ENCODE measurements at places on chromosomes 11 and 22.
A peak's percentile ranks its signal among the peaks of the same experiment; 100 is the strongest.

GRCh38 chr22:30292069-30292970 lies 3.0 kb upstream of the CASTOR1 start:
- DNase-seq, result no peak

GRCh38 chr22:50270666-50271394 lies 650 bp upstream of the MAPK11 start:
- DNase-seq, result peak; percentile 80

DNA sequence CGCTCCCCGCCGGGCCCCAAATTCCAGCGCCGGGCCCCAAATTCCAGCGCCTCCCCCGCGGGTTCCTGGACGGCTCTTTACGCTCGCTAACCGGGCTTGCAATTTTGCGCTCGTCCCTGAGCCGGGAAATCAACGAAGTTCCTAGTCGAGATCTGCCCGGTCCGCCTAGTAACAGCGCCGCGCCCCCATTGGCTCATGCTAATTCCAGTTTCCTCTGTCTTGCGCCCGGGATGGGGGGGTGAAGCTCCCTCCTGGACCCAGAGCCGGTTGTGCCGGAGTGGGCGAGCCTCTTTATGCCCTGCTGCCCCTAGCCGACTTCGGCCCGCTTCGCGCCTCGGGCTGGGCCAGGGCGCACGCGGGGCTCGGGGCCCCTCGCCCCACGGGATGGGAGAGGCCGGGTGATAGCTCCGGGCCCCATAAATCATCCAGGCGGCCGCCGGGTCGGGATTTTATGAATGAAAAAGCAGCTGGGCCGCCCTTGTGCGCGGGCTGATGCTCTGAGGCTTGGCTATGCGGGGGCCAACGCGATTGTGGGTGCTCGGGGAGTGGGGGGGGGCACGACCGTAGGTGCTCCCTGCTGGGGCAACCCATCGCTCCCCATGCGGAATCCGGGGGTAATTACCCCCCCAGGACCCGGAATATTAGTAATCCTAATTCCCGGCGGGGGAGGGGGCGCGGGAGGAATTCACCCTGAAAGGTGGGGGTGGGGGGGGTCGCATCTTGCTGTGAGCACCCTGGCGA lies 1.8 kb upstream of the CCND1 start:
- DNase-seq, result peak; percentile 96

GRCh38 chr11:10454878-10455631 lies at the start of gene AMPD3:
Gene AMPD3 (plus strand): TSS chr11:10455264. CDS start chr11:10461520, 6,256 bp downstream.
- peak; percentile 45 for DNase-seq

DNA sequence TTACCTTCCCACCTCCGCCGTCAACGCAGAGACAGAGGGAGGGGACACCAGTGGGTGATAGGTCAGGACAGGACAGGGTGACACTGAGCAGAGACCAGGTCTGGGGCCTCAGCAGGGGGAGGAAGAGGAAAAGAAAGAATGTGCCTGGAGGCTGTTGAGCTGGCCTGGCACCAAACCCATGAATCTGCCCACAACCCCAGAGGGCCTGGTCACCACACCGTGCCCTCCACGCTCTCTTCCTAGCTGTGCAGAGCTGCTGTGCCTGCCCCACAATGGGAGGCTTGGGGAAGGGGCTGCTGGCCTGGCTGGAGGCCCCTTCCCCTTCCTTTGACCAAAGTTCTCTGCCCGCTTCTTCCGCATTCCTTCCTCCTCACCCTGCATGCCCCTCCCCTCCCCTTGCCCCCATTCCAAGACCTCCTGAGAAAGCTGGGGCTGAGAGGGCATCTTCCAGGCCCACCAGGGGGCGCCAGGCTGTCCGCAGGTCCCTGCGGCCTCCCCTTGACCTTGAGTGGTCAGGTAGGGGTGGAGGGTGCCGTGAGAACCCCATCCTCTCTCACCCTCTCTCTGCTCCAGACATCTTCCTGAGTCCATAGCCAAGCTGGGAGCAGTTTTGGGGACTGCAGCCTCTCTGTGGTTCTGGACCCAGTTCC lies 11.0 kb upstream of the CACNA1I start:
- DNase-seq, result no peak

GRCh38 chr11:107928767-107929507 lies 689 bp downstream of the RAB39A start:
- no peak for DNase-seq

DNA sequence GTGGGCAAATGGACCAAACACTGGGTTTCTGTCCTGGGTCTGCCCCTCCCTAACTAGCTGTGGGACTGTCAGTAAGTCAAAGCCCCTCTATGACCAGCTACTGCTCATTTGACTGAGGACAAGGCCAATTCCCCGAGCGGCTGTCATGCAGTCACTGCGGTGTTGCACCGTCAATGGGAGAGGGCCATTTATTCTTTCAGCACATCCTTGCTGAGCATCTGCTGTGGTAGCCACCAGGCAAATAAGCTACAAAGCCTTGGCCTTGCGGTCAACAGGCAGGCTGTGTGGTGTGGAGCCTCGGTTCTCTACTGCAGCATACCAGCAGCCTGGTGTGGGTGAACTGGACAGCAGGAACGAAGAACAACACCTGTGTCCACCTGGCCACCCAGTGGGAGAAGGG lies 25.8 kb upstream of the SERPIND1 start:
- DNase-seq, result no peak

GRCh38 chr11:36403661-36404060 lies 106.4 kb downstream of the TRAF6 start:
- DNase-seq, result no peak

GRCh38 chr22:38141217-38141973 lies 30.9 kb upstream of the BAIAP2L2 start:
- no peak for DNase-seq

DNA sequence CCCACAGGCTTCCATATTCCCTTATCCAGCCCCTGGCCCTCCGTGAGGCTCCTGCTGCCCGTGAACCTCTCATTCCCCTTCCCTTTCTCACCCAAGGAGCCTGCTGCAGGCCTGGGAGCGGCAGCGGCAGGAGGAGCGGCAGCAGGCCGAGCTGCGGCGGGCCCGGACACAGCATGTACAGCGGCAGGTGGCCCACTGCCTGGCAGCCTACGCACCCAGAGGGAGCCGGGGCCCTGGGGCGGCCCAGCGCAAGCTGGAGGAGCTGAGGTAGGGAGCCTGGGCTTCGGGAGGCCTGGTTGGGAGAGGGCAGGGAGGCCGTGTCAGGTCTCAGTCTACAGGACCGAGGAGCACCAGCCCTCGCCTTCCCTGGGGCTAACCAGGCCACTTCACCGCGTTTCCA lies 8.1 kb upstream of the SART1 start:
- DNase-seq, result no peak

DNA sequence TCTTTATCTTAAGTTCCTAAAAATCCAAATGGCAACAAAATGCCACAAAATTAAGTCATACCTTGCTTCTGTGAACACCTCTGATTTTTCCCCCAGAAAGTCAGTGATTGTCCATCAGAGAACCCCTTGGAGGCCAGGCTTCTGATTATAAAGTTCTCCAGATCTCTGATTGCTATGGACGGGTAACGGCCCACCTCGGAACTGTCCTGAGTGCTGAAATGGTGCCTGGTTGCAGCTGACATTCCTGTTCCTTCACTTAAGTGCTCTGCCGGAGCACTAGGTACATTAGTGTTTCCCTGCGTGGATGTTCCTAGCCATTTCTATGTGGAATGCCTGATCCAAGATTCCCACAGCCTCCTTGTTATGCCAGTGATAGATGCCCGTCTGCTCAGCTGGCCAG lies 85.0 kb downstream of the CHST1 start:
- DNase-seq, result no peak

DNA sequence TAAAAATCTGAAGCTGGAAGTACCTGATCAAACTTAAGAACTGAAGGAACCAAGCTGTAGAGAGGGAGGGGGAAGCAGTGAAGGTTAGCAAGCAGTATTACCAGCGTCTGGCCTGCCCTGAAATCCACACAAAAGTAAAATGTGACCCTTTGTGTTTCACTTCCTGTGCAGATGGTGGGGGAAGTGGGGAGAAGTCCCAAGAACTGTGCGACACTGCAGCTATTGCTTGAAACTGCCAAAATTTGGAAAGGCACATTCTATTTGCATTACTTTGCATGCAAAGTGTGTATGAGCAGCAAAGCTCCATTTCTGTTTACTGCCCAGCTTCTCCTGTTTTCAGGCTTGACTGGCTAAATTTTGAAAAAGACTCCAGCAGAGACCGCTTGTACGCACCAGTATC lies 72.1 kb upstream of the BMAL1 start:
- DNase-seq, result no peak

DNA sequence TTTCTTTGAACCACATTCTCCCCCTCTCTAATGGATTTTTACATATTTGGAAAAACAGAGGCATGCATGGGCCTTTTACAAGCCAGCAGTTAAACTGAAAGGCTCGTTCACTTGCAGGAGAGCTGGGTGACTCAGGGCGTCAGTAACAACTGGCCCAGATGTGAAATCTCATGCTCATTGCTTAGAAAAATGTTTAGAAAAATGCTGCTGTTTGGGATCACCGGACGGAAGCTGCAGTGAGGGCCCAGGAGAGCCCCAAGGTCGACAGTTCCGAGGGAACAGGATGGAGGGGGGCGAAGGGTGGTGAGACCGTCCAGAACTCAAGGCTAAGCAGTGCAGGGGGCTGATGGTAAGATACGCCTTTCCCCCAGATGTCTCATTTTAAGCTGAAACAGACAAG lies 41.7 kb upstream of the SMTN start:
- peak; percentile 36 for DNase-seq

DNA sequence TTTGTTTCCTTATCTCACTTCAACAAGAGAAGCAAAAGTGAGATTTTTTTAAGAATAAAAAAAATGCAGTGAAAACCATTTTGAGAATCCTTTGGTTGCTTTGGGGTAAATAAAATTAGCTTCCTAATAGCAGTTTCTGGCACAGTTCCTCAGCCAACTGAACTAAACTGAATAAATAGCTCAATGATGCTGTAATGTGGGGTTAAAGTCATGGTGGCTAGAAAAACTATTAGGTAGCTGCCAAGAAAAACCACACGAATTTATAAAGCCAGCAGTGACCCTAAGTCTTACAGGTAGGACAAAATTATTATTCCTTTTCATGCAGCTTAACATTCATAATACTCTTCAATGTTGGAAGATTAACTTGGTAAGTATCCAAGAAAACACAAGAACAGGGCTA lies 142.4 kb downstream of the APIP start:
- DNase-seq, result no peak

GRCh38 chr22:46416520-46416871 lies 81.0 kb downstream of the TRMU start:
- peak; percentile 61 for DNase-seq

GRCh38 chr11:128629516-128630106 lies 42.3 kb upstream of the ETS1 start:
- DNase-seq, result no peak

GRCh38 chr11:47057365-47057764 lies 119.3 kb downstream of the ARFGAP2 start:
- no peak for DNase-seq

DNA sequence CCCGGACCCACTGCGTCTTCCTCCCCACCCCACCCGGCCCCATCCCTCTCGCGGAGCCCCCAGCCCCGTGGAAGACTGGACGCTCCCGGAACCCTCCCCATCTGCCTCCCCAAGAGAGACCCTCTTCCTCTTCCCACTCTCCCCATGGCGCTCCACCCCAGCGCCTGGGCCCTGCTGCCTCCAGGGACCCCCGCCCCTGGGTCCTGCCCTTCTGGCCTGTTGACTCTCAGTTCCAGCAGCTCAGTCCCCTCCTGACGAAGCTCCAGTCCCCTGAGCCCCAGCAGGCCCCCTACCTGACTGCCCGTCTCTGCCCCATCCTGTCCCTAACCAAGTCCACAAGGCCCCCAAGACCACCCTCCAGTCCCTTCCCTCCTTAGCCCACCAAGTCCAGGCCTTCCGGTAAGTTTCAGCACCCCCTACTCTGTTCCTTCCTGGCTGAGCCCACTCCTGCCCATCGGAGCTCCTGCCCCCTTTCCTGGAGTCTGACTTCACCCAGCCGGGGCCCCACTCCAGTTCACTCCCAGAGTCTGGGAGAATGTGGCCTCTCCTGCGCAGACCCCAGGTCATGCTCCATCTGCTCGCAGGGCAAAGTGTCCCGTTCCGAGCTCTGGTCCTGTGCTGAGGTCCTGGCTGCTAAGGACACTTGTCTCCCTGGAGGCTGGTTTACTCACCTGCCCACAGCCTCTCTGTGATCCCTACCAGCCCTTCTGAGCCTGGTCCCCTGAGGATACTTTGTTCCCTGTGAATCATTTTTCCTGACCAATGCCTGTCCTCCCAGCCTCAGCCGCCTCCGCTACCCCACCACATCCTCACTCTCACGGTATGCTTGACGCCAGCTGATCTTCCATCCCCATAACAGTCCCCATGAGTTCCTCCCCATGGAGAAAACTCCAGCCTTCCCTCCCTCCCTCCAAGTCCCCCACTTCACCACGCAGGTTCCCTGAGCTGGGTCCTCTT lies 722 bp downstream of the IFITM10 start:
- DNase-seq, result no peak

- DNase-seq, result no peak
Observed at GRCh38 chr11:61598886-61599868, 18.3 kb upstream of the SYT7 start.

- DNase-seq, result no peak
Observed at GRCh38 chr11:5223146-5223545, 3.7 kb downstream of the HBB start.

- DNase-seq, result peak; percentile 77
Observed at GRCh38 chr11:124865902-124866851, 945 bp downstream of the ROBO3 start.

- DNase-seq, result no peak
Observed at GRCh38 chr11:126808296-126808695, 192.3 kb downstream of the KIRREL3 start.

DNA sequence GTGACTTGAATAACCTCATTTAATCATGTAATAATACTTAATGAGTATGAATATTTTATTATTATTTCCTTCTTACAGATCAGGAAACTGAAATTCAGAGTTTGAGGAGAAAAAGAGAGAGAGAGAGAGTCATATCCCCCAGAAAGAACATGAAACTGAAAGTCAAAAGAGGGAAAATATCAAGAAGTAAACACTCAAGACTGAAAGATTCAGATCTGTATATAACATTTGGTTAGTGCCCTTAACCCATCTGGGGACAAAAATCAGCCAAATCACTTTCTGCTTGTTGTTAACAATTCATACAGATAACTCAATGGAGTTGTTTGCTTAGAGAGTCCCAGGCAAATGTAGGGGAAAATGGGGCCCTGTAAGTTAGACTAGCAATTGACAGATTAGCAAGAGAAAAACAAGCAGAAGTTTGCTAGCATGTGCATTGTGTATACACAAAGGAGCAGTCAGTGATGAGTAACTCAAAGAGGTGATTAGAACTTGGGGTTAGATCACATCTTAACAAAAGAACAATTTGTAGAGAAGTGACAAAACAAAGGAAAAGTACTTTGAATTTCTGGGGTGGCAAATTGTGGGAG lies 25.9 kb upstream of the MMP13 start:
- no peak for DNase-seq

DNA sequence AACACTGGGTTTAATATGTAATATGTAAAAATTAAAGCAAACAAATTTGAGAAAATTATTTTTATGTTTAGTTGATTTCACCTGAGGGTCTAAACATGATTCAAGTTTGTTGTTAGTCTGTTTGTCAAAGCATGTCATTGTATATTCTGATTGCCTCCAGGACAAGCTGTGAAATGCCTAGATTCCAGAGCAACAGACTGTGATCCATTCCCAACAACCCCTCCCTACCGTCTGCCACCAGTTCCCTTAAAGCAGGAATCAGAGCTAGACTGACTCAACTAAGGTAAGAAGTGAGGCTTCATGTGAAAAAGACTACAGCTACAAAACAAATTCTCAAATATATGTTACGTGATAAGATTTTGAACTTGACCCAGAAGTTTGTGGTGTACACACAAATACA lies 304.2 kb downstream of the RAB38 start:
- no peak for DNase-seq

- DNase-seq, result no peak
Observed at GRCh38 chr22:20138417-20138738, 6.8 kb downstream of the ZDHHC8 start.

- no peak for DNase-seq
Observed at GRCh38 chr11:35605706-35606105, 12.6 kb upstream of the FJX1 start.
